ENCODE measurements at places on chromosomes 6 and 20.

DNA sequence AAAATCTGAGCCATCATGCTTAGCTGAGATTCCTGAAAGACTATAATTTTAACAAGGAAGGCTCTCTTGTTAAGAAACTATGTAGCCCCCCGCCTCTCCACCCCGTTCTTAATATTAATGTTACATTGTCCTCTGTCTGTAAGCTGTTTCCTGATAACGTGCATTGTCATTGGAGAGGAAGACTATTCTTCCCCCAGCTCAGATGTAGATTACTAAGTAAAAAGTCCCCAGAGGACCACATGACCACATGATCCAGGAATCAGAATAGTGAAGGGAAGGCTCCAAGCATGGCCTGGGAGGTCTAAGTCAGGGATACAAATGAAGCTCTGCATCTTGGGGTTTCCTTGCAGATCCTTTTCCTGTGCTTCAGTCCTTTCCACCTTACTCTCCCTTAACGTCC is 106.4 kb downstream of the JARID2 start:
- DNase-seq = no peak

DNA sequence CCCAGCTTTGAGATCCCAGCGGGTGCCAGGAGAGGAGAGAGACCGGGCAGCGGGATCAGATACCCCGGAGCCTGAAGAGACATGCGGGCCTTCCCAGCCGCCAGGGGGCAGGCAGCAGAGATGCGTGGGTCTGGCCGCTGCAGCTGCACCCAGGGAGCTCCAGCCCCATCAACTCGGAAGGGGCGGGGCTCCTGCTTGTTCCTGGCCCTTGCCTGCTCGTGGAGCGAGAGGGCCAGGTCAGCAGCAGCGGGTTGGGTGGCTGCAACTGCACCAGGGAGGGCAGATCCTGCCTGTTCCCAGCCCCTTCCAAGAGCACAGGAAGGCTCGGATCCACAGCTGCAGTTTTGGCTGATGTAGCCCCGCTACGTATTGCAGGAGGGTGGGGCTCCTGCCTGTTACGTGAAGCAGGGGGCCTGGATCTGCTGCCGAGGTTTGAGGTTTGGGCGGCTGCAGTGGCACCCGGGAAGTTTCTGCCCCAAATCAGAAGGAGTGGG is 532.8 kb downstream of the RFPL4B start:
- DNase-seq = no peak

GRCh38 chr20:34112600-34113101 is 608 bp upstream of the EIF2S2 start:
- no peak for DNase-seq

DNA sequence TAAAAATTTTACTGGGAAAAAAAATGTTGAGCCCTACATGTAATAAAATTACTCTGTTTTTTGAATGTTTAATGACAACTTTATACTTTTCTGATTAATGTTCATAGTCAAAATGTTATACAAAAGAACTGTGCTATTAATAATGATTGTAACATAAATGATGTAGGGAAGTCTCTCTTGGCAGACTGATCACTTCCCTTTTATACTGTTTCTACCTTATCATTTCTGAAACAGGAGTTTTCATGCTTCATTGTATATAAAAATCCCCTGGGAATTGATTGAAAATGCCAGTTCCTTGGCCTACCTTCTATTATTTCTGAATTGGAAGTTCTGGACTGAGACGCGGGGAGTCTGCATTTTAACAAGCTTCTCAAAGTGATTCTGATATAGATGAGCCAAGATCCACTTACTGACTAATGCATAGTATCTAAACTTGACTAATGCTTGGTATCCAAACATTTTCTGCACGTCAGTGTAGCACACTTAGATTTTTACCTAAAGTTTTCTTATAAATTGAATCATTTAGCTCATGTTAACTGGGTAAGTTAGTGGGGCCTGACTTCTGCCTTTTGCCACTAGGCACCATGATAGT is 7.2 kb upstream of the HDAC2 start:
- DNase-seq = no peak

DNA sequence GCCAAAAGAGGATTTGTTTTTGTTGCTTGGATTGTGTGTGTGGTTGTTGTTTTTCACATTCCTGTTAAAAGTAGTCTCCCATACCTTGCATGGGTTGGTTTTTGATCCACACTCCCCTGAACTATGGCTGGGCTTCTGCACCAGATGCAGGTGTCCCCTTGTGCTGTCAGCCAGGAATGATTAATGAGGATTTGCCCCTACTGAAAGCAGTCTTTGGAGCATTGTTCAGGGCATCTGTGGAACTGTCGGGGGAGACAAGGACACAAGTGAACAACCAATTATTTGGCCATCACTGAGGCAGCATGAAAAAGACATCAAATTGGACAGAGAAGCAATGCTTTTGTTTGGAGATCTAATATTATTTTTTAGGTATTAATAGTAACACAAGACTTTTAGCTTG is 373.2 kb upstream of the MMS22L start:
- DNase-seq = no peak

- DNase-seq = no peak
Measured at GRCh38 chr6:167577891-167578361, 248.8 kb upstream of the AFDN start.

DNA sequence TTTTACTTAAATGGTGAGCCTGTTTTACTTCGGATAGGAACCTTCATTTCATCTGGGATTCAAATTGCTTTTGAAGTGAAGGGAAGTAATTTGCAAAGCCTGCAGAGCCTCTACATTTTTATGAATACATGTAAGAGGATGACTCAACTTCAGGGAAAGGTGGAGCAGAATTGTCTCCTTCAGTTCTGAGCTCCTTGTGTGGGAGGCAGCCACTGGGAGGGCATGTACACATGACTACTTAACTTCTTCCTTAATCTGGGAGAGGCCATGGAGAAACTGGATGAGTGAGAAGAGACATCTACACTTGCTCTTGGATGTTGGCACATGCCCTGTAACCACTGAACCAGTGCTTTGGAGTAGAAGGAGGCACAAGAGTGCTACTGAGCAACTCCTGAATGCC is 145.1 kb upstream of the NRSN1 start:
- DNase-seq = no peak

GRCh38 chr6:81750681-81751387 is 1.6 kb downstream of the TENT5A start:
- DNase-seq = no peak

- DNase-seq = no peak
Measured at GRCh38 chr6:83062225-83062624, 3.4 kb downstream of the UBE3D start.

DNA sequence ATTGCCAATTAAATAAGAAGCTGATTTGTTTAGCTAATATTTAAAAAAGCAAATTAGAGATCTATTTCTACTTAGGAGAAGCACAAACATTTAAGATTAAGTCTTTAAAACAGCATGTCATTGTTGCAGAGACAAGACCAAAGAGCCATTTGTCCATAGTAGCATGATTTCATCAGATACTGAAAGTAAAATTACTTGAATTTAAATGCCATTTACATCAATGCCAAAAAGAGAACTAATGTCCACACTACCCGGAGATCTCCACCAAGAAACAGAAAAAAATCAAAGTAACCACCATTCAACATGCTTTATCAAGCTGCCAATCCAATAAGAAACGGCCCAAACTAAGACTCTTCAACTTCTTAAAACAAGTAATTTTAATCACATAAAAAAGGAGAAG is 15.7 kb downstream of the AURKA start:
- no peak for DNase-seq

- no peak for DNase-seq
Measured at GRCh38 chr6:152948150-152948768, 34.6 kb downstream of the FBXO5 start.

GRCh38 chr6:129865013-129865412 is 3.9 kb upstream of the TMEM244 start:
- DNase-seq = no peak

- no peak for DNase-seq
Measured at GRCh38 chr6:27206806-27207205, 40.7 kb upstream of the PRSS16 start.

- no peak for DNase-seq
Measured at GRCh38 chr6:120608826-120609225, 725.5 kb downstream of the TBC1D32 start.

DNA sequence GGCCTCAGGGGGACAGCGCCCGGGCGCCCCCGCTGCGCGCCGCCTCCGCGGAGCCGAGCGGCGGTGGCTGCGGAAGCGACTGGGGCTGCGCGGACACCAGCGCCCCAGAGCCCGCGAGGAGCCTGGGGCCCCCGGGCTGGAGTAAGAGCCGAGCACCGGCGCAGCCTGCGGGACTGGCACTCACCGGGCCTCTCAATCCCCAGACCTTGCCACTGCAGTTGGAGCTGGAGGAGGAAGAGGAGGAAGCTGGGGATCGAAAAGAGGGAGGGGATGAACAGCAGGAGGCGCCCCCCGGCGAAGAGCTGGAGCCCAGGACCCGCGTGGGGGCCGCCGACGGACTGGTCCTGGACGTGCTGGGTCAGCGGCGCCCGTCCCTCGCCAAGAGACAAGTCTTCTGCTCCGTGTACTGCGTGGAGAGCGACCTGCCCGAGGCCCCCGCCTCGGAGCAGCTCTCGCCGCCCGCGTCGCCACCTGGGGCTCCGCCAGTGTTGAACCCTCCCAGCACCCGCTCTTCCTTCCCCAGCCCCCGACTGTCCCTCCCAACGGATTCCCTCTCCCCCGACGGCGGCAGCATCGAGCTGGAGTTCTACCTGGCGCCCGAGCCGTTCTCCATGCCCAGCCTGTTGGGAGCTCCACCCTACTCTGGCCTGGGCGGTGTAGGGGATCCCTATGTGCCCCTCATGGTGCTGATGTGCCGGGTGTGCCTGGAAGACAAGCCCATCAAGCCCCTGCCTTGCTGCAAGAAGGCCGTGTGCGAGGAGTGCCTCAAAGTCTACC is 590 bp downstream of the RNF217 start:
- DNase-seq = no peak

Measured in GF-D8 (cell line).